NT2/D1 (cell line): ENCODE measurements at places on chromosomes 2 and 18.

- no peak for DNase-seq
Observed at GRCh38 chr2:127672341-127673224, 2.7 kb downstream of the LIMS2 start.

- no peak for DNase-seq
Observed at GRCh38 chr18:28606686-28607085, 429.8 kb upstream of the CDH2 start.

- no peak for DNase-seq
Observed at GRCh38 chr2:223994562-223995162, 37.4 kb downstream of the MRPL44 start.

GRCh38 chr18:23971666-23972230 is 42.8 kb upstream of the TTC39C start:
- no peak for DNase-seq

DNA sequence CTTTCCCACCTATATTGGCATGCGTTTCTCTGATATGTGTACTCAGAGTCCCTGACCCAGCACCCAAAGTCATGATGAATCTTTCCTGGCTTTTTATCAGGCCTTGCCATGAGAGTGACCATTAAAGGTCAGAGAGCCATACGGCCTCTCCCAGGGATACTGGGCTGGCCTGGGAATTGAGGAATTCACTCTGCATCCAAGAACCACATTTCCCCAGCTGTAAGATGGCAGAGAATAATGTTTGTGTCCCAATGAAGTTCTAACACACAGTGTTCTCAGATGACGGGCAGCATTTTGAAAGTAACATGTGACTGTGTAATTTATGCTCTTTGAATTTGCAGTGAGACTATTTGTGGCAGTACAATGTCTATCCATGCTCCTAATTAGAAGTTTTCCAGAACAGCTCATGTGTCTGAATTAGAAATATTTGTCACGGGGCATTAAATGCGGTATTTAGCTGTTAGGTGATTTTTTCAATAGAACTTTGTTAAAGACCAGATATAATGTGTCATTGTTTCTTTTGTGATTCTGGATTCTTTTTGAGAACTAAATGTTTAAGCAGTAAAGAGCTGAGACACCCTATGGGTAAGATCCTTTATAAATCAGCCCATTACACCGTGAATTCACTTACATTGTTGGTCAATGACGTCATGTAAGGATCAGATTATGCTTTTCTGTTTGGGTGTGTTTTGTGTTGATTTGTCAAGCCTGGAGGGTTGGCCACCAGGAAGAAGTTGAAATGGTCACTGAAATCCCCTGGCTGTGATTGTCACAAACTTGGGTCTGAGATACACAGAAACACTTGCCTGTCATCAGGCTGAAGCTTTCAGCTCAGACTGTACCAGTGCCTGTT is 7.3 kb upstream of the SLC3A1 start:
- no peak for DNase-seq

DNA sequence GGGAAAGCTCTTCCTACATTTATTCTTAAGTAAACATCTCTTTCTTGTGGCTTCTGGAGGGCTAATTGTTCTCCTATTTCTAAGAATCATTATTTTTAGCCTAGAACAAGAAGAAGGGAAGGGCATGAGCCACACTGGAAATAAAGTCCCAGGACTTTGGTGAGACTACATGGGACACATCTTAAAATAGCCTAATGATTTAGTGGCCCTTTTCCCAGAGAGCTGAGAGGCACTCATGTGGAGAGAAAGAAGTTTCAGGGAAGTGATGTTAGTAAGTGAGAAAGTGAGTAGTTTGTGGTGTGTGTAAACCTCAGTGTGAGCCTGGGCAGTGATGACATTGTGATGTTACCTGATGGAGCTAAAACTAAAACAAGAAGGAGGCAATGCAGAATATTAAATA is 14.6 kb downstream of the ITGA4 start:
- no peak for DNase-seq
